Stimulated activated CD4-positive, alpha-beta T cell treated with anti-CD3 and anti-CD28 coated beads, Interleukin-12 subunit alpha, Interleukin-12 subunit beta, amount 100 ng/mL, for 24 hours (primary cell): ENCODE measurements at places on chromosomes 12 and 14.

GRCh38 chr14:92524602-92525185, 11.1 kb downstream of the RIN3 start:
- no peak for DNase-seq

DNA sequence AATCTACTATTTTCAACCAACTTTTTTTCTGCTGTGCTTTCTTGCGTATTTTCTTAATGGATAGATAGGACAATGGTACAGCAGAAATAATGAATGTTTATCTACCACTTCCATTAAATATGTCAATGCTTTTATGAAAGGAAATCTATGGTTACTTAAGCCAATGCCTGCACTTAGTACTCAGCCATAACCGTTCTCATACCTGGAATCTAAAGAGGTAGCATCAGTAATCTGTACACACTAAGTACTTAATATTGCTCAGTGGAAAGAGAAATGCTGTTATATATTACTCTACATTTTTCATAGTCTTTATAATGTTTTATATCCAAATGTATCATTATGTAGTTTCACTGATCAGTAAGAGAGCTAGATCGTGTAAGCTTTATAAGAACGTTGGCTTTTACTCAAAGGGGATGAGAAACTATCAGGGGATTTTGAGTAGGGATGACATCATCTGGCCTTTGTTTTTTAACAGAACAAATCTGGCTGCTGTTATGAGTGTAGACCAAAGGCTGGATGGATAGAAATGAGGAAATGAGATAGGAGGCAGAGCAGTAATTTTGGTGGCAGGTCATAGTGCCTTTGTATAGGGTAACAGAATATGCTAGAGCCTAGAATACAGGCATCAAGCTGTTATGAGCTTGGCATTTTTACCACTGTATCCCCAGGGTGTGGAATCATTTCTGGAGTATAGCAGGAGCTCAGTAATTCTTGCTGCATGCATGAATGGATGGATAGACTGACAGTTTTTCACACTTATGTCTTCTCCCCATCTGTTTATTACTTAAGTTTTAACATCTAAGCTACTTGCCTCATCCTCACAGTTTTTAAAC, 34.0 kb downstream of the ALG10B start:
- DNase-seq: no peak

- no peak for DNase-seq
Observed at GRCh38 chr14:80304125-80304766, 92.9 kb upstream of the DIO2 start.

DNA sequence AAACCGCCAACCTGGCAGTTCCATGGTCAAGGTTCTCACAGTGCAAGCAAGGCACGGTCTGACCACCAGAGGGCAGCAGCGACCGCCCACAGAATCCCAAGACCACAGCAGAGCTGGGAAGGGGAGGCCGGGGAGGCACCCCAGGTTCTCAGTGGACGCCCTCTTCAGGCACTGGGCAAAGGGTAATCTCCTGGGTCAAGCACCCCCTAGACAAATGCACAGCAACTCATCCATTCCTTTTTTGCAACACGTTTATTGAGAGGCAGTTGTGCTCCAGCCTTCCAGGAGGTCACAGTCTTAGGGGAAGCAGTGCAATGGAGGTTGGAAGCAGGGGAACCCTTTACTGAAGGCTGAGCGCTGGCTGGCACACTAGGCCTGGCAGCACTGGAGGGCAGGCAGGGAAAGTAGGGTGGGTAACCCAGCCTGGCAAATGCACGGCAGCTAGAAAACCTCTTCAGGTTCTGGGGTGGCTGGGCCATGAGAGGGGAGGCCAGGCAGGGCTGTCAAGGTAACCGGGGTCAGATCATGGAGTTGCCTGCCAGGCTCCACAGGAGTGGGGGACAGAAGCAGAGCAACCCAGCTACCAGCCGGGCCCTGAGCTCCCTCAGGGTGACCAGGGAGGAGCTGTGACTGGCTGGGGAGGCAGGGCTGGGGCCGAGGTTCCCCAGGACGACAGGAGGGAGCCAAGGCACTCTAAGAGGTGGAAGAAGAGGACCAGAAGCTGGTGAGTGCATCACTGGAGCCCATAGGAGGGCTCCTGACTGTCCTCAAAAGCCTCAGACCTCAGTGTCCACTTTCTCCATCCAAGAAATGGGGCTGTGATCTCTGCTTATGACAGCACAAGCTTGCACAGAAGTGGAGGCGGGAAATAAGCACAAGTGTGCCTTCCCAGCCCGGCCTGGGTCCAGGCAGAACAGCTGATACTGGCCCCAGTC, 1.8 kb upstream of the RHOF start:
- peak; percentile 77 for DNase-seq

DNA sequence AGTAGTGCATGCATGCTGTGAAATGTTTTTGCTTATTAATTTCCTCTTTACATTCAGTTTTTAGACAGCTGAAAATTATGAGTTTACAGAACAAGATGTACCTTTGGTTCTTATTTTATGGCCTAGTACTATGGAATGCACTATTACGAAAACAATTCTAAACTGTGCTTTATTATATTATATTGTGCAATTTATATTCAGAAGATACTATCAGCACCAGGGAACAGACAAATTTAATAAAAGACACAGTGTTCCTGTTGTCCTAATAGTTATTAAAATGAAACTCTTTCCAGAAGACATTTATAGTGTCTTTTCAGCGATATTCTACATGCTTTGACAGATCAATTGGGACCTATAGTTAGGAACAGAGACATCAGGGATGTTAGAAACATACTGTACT, 427.3 kb downstream of the BTG1 start:
- DNase-seq: no peak

- DNase-seq: no peak
Observed at GRCh38 chr14:69132513-69133181, 20.3 kb downstream of the DCAF5 start.

DNA sequence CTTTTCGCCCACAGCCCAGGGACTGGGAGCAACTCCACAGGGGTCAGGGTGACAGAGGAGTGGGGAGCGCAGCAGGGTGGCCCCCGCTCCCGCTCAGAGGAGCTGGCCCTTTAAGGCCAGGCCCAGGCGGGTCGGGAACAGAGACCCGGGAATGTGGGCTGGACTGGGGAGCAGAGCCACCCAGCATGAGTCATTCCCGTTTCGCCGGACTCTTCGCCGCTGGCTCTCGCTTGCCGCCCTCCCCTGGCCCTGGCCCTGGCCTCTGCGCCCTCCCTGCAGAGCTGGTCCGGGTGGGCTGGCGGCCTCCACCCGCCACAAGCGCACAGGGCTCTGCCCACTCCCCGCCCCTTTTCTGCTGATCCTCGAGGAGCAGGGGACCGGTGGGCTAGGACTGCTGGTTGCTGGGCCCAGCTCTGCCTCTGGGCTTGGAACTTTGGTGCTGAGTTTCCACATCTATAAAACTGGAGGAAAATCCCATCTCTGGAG, 92.8 kb downstream of the NINJ2 start:
- DNase-seq: no peak

- DNase-seq: no peak
Observed at GRCh38 chr12:12267742-12268200, 927 bp upstream of the LRP6 start.

- DNase-seq: no peak
Observed at GRCh38 chr12:5124401-5124800, 80.7 kb downstream of the KCNA5 start.

GRCh38 chr12:84305144-84305543, 607.5 kb downstream of the SLC6A15 start:
- DNase-seq: no peak

GRCh38 chr12:123532808-123533649, 490 bp downstream of the RILPL1 start:
- peak; percentile 9 for DNase-seq

DNA sequence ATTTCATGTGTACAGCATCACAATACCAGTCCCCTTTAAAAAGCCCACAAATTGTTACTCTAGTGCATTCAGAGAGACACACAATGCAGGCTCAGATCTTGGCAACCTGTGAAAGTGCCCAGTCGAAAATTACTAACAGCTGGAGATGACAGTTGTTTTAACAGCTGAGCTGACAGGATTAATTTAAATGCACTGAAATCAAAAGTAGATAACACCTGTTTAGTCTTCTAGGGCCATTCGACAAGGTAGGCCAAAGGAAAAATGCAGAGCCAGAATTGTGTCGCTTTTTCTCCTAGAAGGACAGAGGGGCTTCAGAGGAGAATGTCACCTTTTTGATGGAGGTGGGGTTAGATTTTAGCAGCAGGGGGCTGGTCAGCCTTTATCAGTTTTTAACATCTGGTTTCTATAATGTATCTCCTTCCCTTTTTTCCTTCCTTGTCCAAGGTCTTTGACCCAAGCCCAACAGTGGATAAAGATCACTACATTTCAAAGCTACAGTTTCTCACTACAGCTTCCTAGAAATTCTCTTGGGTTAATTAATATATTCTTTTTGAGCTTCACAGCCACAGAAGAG, 139.1 kb downstream of the SOX5 start:
- DNase-seq: no peak

DNA sequence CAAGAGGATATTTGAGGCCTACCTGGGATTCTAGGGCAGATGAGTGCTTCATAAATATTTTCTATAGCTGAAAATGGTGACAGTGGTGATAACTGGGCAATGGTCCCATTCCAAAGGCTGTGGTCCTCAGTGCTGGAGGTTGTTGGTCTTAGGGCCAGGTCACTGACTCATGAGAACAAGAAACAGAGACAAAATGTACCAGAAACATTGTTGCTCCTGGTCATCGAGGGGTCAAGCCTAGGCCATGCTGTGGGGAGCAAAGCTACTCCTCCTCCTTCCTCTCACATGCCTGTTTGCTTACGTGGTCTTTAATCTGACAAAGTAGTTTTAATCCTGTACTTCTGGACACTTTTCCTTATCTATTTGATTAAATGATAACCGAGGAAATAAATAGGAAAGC, 33.8 kb downstream of the ERG28 start:
- no peak for DNase-seq

GRCh38 chr14:69042787-69043444, 63.8 kb upstream of the ACTN1 start:
- DNase-seq: no peak

- no peak for DNase-seq
Observed at GRCh38 chr12:101828463-101829196, 2.1 kb downstream of the GNPTAB start.

DNA sequence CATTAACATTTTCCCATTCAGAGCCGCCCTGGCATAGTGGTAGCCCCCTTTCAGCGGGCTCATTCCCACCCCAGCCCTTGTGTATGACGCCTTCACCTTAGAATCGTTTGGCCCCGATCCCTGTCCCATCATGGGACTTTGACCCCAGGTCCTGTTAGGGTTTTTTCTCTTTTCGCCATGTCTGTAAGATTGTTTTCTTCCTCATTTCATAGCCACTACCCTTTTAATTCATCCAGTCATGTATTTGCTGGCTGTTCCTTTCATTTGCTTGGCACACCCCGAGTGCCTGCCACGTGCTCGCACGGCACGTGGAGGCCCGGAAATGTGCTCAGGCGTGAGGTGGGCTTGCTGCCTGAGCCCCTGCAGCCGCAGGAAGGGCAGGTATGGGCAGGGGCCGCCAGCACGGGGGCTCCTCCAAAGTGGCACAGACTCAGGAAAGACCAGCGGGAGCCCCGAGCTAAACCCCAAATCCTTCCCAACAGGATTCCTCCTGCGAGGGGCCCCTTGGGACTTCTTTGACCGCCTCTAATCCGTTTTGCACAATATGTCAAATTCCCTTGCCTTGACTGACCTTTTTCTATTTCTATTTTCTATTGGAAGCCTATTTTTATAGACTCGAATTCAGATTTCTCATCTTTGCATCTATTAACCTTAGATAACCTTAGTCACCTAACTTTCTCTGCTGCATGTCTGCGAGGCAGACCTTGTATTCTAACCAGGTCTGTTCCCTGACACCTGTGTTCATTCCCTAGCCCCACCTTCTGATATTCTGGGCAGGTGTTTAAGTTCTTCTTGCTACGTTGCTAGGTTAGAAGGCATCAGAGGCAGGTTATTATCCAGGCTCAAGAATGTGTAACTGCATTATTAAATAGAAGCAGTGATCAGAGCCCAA, 114.8 kb downstream of the EML1 start:
- DNase-seq: no peak
